Vagina (tissue), 2 donors: ENCODE measurements at places on chromosomes 16 and 17.

- no peaks in the 10 kb centered on the region for H3K4me1 ChIP-seq
- H3K27me3 ChIP-seq = no peaks in the 10 kb centered on the region
- no peak overlapping the region for H3K27ac ChIP-seq
- no peak overlapping the region for H3K4me3 ChIP-seq
- no peaks in the 10 kb centered on the region for H3K36me3 ChIP-seq
Observed at GRCh38 chr16:14415291-14415690, 214.8 kb downstream of the PARN start.

GRCh38 chr16:59121411-59122261 lies 387.5 kb upstream of the GOT2 start:
- H3K4me1 ChIP-seq = no peaks in the 10 kb centered on the region
- no peak for DNase-seq
- H3K27me3 ChIP-seq = no peaks in the 10 kb centered on the region
- no peak overlapping the region for H3K27ac ChIP-seq
- H3K4me3 ChIP-seq = no peak overlapping the region

GRCh38 chr17:50064253-50065001 lies 8.5 kb downstream of the ITGA3 start:
- H3K4me1 ChIP-seq = peaks cover 62% of the 10 kb centered on the region
- peak overlapping the region; percentile 84 for H3K27ac ChIP-seq
- no peak overlapping the region for H3K4me3 ChIP-seq
- no peaks in the 10 kb centered on the region for H3K27me3 ChIP-seq
- DNase-seq = no peak
- H3K36me3 ChIP-seq = peaks cover 11% of the 10 kb centered on the region

GRCh38 chr17:58308173-58308984 lies 20.2 kb downstream of the TSPOAP1 start:
- H3K27ac ChIP-seq = no peak overlapping the region
- no peak for DNase-seq
- H3K4me1 ChIP-seq = no peaks in the 10 kb centered on the region
- no peaks in the 10 kb centered on the region for H3K27me3 ChIP-seq

DNA sequence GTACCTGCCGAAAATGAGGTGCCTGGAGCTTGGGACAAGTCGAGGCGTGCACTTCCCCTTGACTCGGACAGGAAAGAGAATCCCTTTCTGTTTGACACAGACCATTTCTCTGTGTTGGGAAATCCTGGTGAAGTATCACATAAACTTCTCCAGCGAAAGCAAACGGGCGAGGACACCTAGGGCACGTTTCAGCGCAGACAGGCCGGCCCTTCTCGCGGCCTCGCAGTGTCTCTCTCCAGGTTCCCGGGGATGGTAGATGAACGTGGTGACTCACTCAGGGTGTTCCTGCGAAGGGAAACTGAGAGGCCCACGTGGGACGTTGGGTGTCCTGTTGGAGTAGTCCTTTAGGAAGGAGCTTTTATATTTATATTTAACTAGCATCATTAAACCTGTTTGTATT lies 36.3 kb upstream of the ZNF750 start:
- H3K27ac ChIP-seq = peak overlapping the region; percentile 72
- H3K4me3 ChIP-seq = no peak overlapping the region
- no peaks in the 10 kb centered on the region for H3K36me3 ChIP-seq
- no peak for DNase-seq
- H3K27me3 ChIP-seq = no peaks in the 10 kb centered on the region

DNA sequence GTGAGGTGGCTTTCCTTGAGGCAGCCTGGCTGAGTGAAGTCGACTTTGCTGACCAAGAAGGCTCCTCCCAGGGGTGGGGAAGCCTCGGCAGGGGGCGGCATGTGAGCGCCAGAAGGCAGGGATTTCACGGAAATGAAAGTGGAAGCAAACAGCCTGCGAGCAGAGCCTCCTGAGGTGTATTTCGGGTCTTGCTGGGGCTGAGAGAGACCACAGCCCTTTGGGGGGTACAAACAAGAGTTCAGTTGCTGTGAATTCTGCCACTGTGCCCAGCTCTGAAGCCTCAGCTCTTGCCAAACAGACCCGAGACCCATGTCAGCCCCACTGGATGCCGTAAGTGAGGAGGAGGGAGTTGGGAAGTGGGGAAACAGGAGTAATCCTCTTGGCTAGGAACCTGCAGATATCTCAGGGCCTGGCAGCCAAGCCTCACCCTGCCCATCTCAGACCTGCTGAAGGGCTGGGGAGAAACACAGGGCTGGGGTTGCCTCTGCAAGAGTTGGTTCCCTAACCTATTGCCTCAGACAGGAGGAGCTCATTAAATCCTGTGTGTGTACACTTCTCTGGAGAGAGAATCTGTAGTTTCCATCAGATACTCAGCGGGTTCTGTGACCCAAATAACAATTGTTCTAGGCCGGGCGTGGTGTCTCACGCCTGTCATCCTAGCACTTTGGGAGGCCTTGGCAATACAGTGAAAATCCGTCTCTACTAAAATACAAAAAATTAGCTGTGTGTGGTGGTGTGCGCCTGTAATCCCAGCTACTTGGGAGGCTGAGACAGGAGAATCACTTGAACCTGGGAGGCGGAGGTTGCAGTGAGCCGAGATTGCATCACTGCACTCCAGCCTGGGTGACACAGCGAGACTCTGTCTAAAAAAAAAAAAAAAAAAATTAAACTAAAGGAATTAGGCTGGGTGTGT lies at the start of gene IFI35:
IFI35 (plus strand) TSS at position 146 of the 913 bp plus-strand sequence; CDS start at position 310, 164 bp downstream.
- peak; percentile 94 for DNase-seq
- peaks cover 50% of the 10 kb centered on the region for H3K4me1 ChIP-seq
- no peaks in the 10 kb centered on the region for H3K27me3 ChIP-seq
- peak within 1 kb of the TSS; percentile 88 for H3K27ac ChIP-seq
- H3K36me3 ChIP-seq = no peaks in the 10 kb centered on the region
- H3K4me3 ChIP-seq = peak within 1 kb of the TSS; percentile 64

- H3K27me3 ChIP-seq = no peaks in the 10 kb centered on the region
- H3K36me3 ChIP-seq = no peaks in the 10 kb centered on the region
- no peak overlapping the region for H3K4me3 ChIP-seq
- no peak overlapping the region for H3K27ac ChIP-seq
- no peak for DNase-seq
Observed at GRCh38 chr16:24855678-24856077, 9.9 kb downstream of the SLC5A11 start.

- H3K36me3 ChIP-seq = no peaks in the 10 kb centered on the region
- no peak overlapping the region for H3K27ac ChIP-seq
- H3K4me3 ChIP-seq = no peak overlapping the region
- DNase-seq = no peak
- peaks cover 25% of the 10 kb centered on the region for H3K4me1 ChIP-seq
- H3K27me3 ChIP-seq = no peaks in the 10 kb centered on the region
Observed at GRCh38 chr16:70801611-70802010, 653 bp upstream of the VAC14 start.

- no peaks in the 10 kb centered on the region for H3K36me3 ChIP-seq
- peaks cover 37% of the 10 kb centered on the region for H3K4me1 ChIP-seq
- H3K4me3 ChIP-seq = no peak overlapping the region
- no peak overlapping the region for H3K27ac ChIP-seq
- DNase-seq = no peak
Observed at GRCh38 chr16:19112099-19112407, 1.7 kb upstream of the ITPRIPL2 start.

- no peaks in the 10 kb centered on the region for H3K36me3 ChIP-seq
- H3K4me1 ChIP-seq = no peaks in the 10 kb centered on the region
- no peak within 1 kb of the TSS for H3K4me3 ChIP-seq
- no peaks in the 10 kb centered on the region for H3K27me3 ChIP-seq
- H3K27ac ChIP-seq = no peak within 1 kb of the TSS
Observed at GRCh38 chr16:31354394-31355291, at the start of gene ITGAX. Gene ITGAX (plus strand): TSS chr16:31355176. CDS start chr16:31355255, 79 bp downstream.

GRCh38 chr16:9775998-9776397 lies 406.2 kb downstream of the GRIN2A start:
- no peak overlapping the region for H3K27ac ChIP-seq
- DNase-seq = no peak
- H3K27me3 ChIP-seq = no peaks in the 10 kb centered on the region

- no peak for DNase-seq
- peaks cover 95% of the 10 kb centered on the region for H3K4me1 ChIP-seq
- H3K27ac ChIP-seq = peak overlapping the region; percentile 70
- H3K36me3 ChIP-seq = no peaks in the 10 kb centered on the region
- no peak overlapping the region for H3K4me3 ChIP-seq
Observed at GRCh38 chr17:17056156-17056539, 13.9 kb downstream of the MPRIP start.

- H3K4me1 ChIP-seq = no peaks in the 10 kb centered on the region
- DNase-seq = no peak
Observed at GRCh38 chr16:8493972-8494371, 96.3 kb downstream of the TMEM114 start.

DNA sequence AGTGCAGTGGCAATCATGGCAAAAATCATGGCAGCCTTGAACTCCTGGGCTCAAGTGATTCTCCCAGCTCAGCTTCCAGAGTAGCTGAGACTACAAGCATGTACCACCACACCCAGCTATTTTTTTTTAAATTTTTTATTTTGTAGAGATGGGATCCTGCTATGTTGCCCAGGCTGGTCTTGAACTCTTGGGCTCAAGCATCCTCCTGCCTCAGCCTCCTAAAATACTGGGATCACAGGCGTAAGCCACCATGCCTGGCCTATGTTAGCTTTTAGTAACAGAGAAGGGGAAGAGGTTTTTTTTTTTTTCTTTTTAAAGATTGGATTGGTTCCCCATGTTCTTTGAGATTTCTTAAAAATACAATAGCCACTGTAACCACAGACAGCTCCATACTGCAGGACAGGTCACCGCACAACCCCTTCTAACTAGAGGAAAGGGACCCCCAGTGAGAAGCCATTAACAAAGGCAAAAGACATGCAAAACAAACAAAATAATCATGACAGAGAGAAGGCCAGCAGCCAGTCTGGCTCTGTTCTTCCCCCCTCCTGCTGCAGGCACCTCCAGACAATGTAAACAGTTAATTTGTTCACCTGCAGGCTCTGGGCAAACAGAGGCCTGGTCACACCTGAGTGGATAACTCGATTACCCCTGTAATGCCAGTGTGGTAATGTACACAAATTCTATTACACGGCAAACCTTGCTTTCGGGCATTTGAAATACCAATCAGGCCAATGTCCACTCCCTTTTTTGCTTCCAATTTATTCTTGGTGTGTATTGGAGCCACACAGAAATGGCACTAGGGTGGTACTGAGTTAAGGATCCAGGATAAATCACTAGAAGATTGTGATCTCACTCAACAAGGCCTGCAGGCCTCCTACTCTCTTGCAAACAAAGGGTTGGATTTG lies 52.9 kb downstream of the SNX11 start:
- H3K4me1 ChIP-seq = no peaks in the 10 kb centered on the region
- no peaks in the 10 kb centered on the region for H3K27me3 ChIP-seq
- no peaks in the 10 kb centered on the region for H3K36me3 ChIP-seq
- H3K4me3 ChIP-seq = no peak overlapping the region

DNA sequence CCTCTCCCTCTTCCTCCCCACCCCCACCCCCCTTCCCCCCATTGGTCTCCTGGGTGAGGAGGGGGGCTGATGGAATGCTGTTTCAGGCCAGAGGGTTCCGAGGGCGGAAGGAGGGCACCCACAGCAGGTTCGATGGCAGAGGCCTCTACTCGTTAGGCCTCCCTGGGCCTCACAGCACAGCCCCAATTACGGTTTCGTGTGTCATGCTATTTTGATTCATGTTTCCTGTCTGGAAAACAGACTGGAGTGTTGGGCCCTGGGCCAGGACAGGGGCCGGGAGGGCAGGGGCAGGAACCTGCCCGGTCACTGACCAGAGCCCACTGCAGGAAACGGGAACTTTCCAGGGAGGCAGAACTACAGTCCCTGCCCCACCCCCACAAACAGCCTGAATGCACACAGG lies 138.2 kb downstream of the C16orf95 start:
- no peaks in the 10 kb centered on the region for H3K36me3 ChIP-seq
- no peak for DNase-seq
- no peaks in the 10 kb centered on the region for H3K4me1 ChIP-seq
- H3K27me3 ChIP-seq = no peaks in the 10 kb centered on the region
- H3K27ac ChIP-seq = no peak overlapping the region

DNA sequence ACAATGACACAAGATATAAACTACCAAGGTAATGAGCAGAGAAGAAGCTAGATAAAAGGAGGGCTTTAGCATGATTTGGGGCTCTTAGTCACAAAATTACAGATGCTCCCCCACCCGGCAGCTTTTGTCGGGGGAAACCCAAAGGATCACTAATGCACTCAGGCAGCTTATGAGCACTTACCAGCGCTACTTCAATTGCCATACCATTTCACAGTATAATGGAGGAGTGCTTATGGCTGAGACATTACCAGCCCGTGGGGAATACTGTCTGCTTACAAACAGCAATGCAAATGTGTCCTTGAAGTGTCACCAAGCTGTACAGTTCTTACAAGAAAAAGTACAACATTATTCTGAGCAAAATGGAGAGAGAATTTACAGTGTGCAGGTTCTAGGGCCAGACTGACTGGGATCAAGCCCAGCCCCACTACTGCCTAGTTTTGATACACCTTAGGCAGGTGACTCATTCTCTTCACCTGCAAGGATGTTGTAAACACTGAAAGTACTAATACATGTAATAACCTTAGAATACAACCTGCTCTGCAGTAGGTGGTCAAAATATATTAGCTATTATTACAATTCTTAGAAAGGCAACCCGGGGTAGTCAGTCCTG lies 16.3 kb downstream of the ANKFY1 start:
- DNase-seq = no peak
- H3K27me3 ChIP-seq = no peaks in the 10 kb centered on the region
- no peaks in the 10 kb centered on the region for H3K36me3 ChIP-seq
- H3K4me3 ChIP-seq = no peak overlapping the region

GRCh38 chr16:85825326-85825725 lies 25.8 kb downstream of the COX4I1 start:
- H3K4me3 ChIP-seq = no peak overlapping the region
- no peaks in the 10 kb centered on the region for H3K4me1 ChIP-seq
- no peak for DNase-seq
- no peak overlapping the region for H3K27ac ChIP-seq
- H3K27me3 ChIP-seq = no peaks in the 10 kb centered on the region

DNA sequence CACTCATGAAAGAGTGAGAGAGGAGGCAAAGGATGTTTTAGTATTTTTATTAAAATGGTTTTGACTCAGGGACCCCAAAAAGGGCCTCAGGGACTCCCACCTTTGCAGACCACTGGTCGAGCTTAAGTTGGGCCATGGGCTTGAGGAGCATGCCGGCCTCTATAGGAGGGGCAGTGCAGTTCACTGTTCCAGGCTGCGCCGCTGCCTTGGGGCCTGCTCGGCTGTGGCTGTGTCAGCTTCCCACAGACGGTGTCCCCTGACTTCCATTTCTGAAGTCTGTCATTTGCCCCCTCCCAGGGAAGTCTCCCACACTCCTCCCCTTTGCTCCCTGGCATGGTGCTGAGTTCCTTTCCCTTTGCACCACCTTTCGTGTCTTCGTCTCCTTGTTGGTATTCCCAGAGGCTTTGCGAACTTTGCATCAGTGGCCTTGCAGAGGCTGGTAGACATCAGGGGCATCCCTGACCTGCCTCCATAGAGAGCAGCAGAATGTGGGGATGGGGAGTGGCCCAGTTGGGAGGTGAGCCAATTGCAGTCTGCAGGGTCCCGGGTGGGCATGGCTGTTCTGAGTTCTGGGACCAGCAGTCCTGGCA lies 17.1 kb downstream of the MPRIP start:
- no peak overlapping the region for H3K27ac ChIP-seq
- H3K4me3 ChIP-seq = no peak overlapping the region
- no peaks in the 10 kb centered on the region for H3K36me3 ChIP-seq
- no peaks in the 10 kb centered on the region for H3K27me3 ChIP-seq
